Stimulated activated CD8-positive, alpha-beta memory T cell treated with anti-CD3 and anti-CD28 coated beads, Interleukin-7, amount 100 ng/mL, for 4 hours (primary cell): ENCODE measurements at places on chromosomes 2 and 18.

DNA sequence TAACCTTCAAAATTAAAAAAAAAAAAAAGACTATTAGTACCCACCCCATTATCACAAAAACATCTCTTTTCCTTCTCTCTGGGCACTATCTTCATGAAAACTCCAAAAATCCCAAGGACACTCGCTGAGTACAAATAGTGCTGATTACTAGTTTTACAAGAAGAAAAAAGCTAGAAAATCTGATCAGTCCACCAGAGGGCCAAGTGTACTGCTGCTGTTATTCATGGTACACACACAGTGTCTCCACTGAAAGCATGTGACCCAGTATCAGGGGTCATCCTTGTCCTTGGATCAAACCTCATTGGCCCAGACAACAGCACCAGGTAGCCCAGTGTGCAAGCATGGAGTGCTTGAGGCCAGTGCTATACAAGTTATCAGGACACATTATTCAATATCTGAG is 382.7 kb upstream of the KLHL29 start:
- DNase-seq: no peak

DNA sequence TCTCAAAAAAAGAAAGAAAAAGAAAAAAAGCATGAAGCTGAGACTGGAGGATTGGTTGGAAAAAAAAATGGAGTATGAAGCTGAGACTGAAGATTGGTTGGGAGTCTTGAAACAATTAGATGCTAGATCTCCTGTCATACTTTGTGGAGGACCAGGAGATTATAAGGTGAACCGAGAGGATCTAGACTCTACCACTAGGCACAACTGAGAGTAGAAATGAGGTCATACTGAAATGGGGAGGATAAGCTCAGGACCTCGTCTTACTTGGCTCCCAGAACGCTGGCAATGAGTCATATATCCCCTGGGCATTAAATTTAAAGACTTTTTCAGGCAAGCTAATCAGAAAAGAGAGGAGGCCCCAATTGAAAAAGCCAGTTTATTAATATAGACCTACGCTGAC is 3.3 kb upstream of the ORC2 start:
- no peak for DNase-seq

DNA sequence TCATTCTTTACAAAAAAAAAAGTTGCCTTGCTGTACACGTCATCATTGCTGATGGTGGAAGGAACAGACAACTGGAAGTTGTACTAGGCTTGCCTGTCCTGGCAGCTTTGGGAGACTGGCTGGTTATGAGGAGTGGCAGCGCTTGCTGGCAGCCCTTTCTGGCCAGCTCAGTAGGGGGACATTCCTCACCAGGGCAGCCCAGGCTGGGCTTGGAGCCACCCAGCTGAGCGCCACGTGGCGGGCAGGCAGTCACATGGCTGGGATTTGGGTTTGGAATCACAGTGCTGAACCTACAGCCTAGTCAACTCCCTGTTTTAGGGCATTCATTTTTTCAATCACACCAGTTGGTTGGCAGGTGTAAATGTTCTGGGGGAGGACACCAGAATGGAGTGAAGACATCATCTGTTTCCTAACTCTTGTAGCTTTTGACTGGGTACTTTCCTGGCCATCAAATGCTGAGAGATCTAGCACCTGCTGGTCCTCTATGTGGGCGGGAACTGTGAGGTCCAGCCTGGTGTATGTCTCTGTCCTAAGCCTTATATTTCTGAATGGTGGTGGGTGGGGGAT is 139.3 kb downstream of the SETBP1 start:
- DNase-seq: no peak

DNA sequence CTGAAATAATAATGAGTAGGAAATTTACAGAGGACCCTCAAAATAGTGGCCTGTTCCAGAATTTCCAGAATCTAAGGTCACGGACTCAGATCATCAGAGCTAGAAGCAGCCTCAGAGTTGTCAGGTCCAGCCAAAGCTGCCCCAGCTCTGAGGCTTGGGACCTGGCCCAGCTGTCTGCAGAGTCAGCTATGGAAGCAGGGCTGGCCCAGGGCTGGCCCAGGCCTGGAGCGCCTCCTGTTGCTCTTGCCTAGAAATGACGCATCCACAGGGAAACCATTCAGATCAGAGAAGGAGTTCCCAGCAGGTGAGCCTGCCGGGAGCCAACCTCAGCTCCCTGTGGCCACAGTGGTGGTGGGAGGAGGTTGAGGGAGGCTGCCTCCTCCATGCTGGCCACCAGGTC is 106.7 kb upstream of the ARL4C start:
- DNase-seq: no peak

DNA sequence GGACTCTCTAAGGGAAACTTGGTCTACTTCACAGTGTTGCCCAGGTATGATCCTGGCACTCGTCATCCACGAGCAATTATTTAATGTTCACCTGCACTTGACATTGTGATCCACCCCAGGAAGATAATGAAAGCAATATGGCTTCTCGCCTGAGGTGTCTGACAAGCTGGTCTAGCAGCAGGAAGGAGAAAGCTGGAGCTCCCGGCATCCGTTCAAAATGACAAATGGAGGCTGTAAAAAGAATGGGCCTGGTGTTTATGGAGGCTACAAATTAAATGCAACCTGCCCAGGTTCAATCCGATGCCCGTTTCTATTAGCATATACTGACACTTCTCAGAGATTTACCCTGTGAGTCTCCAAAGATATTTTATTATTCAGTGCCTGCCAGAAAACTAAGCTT is 317.6 kb downstream of the CTNNA2 start:
- no peak for DNase-seq

DNA sequence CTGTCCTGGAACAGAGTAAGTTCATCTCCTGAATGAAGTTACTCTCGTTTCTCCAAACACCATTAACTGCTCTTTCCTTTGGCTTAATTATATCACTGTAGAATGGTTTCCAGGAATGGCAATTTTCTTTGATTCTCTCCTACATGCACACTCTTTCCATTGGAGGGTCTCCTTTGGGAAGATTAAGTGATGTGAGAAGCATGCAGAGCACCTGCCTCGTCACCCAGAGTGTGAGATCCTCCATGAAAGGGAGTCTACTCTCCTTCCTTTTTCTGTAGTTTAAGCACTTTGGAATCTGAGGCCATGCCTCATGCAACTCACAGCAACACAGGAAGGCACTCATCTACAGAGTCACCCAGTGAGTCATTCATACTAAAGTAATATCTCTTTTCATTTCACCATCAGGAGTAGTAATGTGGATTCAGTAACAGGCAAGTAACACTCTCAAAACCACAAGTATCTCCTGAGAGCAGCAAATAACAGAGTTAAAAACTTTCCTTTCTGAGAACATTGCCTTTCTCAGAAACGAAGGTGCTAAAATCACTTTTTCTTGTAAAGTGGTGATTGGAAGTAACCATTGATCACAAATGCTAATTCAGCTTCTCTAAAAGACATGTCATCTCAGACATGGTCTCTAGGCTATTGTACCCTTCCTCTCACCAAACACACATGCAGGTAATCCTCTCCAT is 52.8 kb upstream of the IL1RL1 start:
- no peak for DNase-seq
